ENCODE measurements at places on chromosomes 11 and 22. TPM values are rescaled to one million over a fixed set of nuclear protein-coding genes. Genes with fewer than 3 reads are reported as not detected.

GRCh38 chr11:104602643-104603042 lies 295.6 kb downstream of the CASP12 start:
- no peak overlapping the region for H3K4me3 ChIP-seq
- no peaks in the 10 kb centered on the region for H3K4me1 ChIP-seq
- no peak for DNase-seq
- H3K36me3 ChIP-seq: no peaks in the 10 kb centered on the region

GRCh38 chr11:3136546-3137455 lies 28.3 kb downstream of the OSBPL5 start:
- H3K36me3 ChIP-seq: no peaks in the 10 kb centered on the region
- DNase-seq: peak; percentile 52
- H3K4me3 ChIP-seq: no peak overlapping the region
- no peaks in the 10 kb centered on the region for H3K27me3 ChIP-seq

- no peak overlapping the region for H3K4me3 ChIP-seq
- H3K27me3 ChIP-seq: peaks cover 7% of the 10 kb centered on the region
- no peaks in the 10 kb centered on the region for H3K36me3 ChIP-seq
- peaks cover 52% of the 10 kb centered on the region for H3K4me1 ChIP-seq
These were observed 140.0 kb downstream of the NECTIN1 start for GRCh38 chr11:119589001-119589400.

DNA sequence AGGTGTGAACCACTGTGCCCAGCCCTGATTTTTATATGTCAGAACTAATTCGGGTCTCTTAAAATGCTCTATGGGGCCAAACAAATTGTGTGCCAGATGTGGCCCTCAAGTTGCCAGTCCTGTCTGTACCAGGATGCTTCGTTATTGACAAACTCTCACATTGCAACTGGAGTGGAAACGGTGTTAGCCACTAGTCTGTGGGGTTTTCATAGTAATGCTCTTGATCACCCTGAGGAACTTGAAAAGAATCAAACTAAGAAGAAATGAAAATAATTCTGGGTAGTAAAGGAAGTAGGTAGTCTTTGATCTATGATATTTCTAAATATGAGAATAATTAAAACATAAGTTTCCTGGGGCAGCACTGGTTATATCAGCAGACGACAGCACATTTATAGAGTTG lies 67.3 kb upstream of the ADSL start:
- no peak overlapping the region for H3K4me3 ChIP-seq
- H3K36me3 ChIP-seq: peaks cover 29% of the 10 kb centered on the region
- H3K4me1 ChIP-seq: peaks cover 39% of the 10 kb centered on the region
- no peak for DNase-seq

DNA sequence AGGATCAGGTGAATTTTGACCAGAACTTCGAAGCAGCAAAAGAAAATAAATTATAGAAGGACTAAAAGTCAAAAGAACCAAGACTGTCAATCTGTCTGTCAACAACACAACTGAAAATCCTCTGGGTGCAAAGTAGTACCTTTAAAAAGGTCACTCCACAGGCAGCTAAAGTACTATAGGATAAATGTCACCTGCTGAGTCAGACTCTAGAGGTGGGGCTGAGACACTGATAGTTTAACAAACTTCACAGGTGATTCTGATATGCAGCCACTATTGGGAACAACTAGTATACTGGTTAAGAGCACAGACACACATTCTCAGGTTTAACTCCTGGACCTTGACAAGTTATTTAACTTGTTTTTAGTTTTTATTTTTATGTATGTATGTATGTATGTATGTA lies 107.3 kb downstream of the FCHSD2 start:
- H3K4me3 ChIP-seq: no peak overlapping the region
- no peaks in the 10 kb centered on the region for H3K27me3 ChIP-seq
- no peaks in the 10 kb centered on the region for H3K4me1 ChIP-seq
- DNase-seq: no peak

- no peaks in the 10 kb centered on the region for H3K36me3 ChIP-seq
- H3K27me3 ChIP-seq: no peaks in the 10 kb centered on the region
- H3K4me1 ChIP-seq: peaks cover 6% of the 10 kb centered on the region
- no peak overlapping the region for H3K4me3 ChIP-seq
- no peak overlapping the region for H3K27ac ChIP-seq
These were observed 21.7 kb upstream of the PPARA start for GRCh38 chr22:46128606-46129005.

- H3K27me3 ChIP-seq: no peaks in the 10 kb centered on the region
- H3K4me3 ChIP-seq: no peak overlapping the region
- no peak for DNase-seq
- H3K27ac ChIP-seq: no peak overlapping the region
- peaks cover 35% of the 10 kb centered on the region for H3K4me1 ChIP-seq
These were observed 5.0 kb downstream of the TBC1D22A start for GRCh38 chr22:46767249-46767985.

DNA sequence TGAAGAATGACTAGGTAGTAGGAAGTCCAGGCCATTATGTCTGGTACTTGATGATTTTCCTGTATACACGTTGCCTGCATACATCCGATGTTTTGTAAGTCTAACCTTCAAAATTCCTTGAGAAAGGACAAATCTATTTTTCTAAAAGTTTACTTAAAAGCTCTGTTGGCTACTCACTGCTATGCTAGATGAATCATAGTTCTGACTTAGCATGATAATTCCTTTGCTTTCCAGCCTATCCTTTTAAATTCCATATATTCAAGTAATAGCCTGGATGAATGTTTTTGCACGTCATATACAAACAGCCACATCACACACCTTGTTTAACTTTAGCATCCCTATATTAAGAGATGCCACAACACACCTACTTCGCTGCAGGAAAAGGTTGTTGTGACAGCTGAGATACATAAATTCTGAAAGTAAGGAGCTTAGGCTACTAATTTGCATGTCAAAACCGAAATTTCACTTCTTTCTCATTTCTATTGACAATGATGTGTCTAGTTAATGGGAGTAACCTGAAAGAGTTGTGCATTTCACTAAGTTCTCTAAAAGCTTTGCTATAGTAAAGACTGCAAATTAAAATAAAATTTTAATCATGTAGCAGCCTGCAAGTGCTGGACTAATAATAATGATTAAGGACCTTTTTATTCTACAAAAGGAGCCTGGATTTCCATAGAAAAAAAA lies 1116.4 kb downstream of the JRKL start:
- no peak overlapping the region for H3K27ac ChIP-seq
- H3K4me1 ChIP-seq: no peaks in the 10 kb centered on the region
- DNase-seq: no peak
- no peak overlapping the region for H3K4me3 ChIP-seq
- no peaks in the 10 kb centered on the region for H3K36me3 ChIP-seq

GRCh38 chr11:14396273-14396672 lies 37.3 kb upstream of the RRAS2 start:
- H3K27ac ChIP-seq: no peak overlapping the region
- H3K36me3 ChIP-seq: no peaks in the 10 kb centered on the region
- H3K4me3 ChIP-seq: no peak overlapping the region
- no peak for DNase-seq

- no peaks in the 10 kb centered on the region for H3K4me1 ChIP-seq
- no peak overlapping the region for H3K27ac ChIP-seq
- no peak for DNase-seq
- H3K36me3 ChIP-seq: no peaks in the 10 kb centered on the region
These were observed 135.8 kb upstream of the ZBED5 start for GRCh38 chr11:10993640-10994039.

The CARD10 gene
- 13.7 TPM for total RNA-seq

The OR4B1 gene
- not detected for total RNA-seq
